ENCODE measurements at places on chromosomes 6 and 20.

DNA sequence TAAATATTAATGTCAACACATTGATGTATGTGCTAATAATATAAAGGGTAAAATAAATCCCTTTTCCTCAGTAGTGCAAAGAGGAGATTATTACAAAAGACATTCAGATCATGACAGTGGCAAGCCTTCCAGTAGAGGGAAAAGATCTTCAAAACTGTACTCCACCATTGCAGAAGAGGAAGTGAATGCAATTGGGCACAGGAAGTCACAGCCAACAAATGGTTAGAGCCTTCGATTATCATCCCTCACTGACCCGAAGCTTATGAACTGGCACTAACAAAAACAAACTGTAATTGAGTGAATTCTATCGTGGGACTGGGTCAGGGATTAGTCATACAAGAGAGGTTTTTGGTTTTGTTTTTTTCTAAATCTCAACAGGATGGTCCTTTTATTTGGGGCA lies 39.3 kb upstream of the SCGN start:
- no peak for DNase-seq

DNA sequence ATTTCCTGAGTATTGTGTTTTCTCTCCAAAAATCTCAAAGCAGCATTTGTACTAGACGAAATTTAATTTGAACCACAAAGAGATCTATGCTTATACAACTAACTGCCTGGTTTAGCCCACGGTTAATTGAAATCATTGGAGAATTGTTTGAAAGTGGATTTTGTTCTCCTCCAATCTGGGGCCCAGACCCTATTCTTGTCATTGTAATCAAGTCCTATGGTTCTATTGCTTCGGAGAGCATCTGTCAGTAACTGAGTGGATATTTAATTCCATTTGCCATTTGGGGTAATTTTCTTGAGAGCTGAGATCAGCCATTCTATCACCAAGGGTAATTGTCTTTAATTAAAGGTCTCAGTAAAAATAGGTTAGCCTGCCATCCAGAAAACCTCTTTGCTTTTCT lies 117.0 kb upstream of the KCNG1 start:
- no peak for DNase-seq

DNA sequence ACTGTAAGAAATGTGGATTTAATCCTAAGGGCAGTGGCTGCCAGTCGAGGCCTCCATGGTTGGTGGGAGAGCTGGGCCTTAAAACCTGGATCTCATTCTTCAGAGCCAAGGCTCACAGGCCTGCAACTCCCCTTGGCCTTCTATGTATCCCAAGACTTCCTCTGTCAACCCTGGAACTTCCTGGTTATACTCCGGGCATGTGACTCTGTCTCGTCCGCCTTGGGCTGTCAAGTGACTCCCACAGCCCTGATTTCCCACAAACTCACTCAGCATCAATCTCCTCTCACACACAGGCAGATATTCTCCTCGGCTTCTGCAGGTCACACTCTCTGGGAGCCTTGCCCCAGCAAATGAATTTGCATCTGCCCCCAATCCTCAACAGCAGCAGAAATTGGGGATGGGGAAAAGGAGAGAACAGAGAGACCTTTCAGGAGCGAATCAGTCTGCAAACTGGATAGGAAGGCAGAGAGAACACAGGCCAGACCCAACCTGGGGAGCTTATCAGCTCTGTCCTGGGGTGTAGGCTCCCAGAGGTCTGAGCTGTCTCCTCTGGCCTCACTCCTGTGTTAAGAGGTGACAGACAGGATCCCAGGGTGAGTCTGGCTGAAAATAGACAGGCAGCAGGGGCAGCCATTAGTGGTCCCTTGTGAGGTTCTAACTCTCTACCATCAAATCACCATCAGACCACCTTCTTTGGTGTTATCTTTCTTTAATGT lies 30.4 kb upstream of the PREX1 start:
- no peak for DNase-seq

DNA sequence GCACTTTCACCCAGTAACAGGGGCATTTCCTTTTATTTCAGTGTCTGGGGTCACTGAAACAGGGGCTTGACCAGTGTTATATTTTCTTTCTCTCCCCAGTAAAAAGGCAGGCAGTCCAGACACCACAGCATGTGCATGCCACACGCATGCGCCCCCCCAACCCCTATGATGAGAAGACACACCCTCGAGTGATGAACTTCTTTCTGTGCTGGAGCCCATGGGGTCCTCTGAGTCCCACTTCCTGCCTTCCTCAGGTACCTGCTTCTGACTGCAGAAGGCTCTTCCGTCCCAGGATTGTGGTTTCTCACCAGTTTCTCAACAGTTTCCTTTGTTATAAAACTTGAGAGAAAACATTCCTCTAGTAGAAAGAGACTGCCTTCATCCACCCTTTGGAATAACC lies 45.7 kb upstream of the TMEM181 start:
- DNase-seq = no peak

DNA sequence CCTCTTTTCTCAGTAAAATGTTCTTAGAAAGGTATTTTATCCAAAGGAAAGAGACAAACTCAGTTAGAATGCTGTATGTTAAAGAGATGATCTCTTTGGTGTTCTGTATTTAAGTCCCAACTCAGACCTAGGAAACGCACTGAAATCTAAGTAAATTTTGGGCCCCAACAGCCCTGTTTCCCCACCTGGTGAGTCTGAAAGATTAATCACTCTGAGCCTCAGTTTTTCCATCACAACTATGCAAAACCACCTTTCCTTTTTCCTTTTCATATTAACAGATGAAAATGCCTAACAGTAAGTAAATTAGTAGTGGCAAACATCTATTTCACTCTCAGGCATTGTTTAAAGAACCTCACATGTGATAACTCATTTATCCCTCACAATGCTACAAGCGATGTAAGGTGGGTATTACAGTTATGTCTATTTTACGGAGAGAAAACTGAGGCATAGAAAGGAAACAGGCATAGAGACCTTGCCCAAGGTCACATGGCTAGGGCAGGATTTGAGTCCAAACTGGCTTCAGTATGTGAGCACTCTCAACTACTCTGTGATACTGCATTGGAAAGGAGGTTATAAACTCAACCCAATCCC lies 36.0 kb upstream of the FAM83C start:
- no peak for DNase-seq

DNA sequence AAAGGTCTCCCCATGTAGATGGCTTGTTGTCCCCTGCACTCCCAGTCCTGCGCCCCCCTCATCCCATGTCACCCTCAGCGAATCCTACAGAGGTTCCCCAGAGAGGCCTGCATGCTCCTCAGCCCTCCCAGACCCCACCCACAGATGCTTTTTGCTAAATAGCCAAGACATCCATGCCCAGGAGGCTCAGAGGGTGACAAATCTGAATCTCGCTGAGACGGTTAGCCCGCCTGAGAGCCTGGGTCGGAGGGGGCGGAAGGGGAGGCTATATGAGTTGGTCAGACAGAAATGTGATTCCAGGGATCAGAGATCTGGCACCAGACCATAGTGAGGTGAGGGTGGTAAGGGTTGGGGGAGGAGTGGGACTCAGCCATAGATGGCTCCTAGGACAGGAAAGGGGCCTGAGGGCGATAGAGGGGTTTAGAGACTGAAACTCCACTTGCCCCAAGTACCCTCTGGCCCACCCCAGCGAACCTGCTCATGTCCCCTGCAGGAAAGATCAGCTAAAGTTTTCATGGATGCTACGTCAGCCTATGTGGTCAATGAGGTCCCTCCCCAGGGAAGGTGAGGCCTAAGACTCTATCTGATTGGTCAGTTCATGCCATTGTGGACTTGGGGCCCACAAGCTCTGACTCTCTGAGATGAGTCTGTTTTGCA lies 33.2 kb downstream of the TFEB start:
- no peak for DNase-seq

- DNase-seq = no peak
Observed at GRCh38 chr20:19015351-19016139, 196.9 kb upstream of the SLC24A3 start.

DNA sequence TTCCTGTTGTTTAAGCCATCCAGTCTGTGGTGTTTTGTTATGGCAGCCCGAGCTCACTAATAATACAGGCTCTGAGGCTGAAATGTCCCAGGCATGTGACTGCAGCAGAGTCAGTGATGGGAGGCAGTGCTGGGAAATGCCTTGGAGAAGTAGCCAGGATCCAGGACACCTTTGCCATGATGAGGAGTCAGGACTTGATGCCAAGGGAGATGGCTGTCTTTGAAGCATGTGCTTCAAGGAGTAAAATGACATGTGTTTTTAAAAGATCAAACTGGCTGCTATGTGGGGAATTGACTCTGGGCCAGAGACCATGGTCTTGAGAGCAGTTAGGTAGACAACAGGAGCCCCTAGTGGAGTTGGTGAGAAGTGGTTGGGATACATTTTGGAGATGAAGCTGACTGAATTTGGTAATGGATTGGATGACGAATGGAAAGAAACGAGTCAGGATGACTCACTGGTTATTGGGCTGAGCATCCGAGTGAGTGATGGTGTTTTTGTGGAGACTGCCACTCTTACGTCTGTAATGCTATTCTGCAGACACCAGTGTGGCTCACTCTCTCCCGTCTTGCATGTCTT lies 322.2 kb downstream of the PLCB1 start:
- DNase-seq = no peak

DNA sequence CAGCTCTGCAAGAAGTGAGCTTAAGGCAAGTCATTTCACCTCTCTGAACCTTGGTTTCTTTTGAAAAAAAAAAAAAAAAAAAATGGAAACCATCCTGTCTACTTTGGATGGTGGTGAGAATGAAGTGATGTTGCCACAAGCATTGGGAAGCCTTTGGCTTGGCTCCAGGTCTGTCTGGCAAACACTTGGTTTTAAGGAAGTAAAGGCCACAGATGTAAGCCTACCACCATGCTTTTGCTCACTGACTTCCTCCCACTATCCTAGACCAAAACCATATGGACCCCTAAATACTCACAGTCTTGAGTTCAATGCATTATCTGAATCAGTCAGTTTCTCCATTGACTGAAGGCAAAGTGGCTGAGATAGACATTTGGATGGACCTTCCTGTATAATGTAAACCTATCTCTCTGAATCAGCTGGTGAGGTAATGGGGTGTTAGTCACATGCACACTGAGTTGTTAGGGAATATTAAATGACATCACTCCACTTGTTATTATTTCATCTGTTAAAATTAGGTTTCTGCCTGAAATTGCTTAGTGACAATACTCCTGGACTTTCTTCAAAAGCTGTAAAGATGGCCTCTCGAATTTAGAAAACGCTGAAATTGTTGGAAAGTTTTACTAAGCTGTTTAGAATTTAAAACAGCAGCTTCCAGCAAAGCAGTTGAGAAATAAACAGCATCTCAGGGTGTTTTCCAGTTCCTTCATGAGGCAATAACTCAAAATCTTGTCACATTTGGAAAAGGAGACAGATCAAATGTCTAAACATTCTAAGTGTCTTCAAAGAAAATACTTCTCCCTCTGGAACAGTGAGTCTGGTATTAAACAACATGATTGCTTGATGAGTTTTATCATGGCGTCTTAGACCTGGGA lies 833.5 kb downstream of the DHX35 start:
- no peak for DNase-seq

DNA sequence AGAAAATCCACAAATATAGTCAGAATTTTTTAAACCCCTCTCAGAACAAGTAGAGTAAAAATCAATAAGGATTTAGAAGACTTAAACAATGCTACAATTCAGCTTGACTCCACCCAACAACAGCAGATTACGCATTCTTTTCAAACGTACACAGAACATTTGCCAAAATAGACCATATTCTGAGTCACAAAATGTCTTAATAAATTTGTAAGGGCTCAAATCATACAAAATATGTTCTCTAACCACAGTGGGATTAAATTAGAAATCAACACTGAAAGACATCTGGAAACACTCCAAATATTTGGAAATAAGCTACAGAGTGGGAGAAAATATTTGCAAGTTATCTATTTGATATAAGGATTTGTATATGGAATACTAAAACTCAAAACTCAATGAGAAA lies 164.2 kb upstream of the AKAP12 start:
- no peak for DNase-seq

DNA sequence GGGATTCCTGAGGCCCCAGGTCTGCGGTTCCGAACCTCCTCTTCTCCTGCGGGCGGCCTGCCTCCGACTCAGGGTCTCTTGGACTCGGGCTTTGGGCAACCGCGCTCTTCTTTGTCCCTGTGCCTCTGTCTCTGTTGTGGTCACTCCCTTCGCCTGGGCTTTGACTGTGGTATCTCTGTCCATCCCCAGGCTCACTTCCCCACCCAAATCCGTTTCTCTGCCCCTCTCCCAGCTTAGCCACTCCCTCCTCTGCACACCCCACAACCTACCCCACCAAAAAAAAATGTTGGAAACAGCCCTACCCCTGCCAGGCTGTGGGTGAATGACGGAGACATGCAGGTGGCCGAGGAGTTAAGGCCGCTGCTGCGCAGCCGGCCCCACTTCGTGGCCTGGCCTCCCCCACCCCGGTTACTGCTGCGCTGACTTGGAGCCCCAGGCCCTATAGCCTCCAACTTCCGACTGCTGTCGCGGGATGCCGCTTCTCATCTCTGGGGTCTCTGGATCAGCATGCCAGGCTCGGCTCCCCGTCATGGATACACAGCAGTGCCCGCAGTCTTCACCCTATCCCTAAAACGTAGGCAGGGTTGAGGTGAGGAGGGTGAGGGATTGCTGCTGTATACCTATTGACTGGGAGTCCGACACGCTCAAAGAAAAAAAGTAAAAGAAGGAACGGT lies 2.7 kb upstream of the MAFB start:
- DNase-seq = no peak

GRCh38 chr6:4346659-4347333 lies 211.4 kb upstream of the ECI2 start:
- no peak for DNase-seq

DNA sequence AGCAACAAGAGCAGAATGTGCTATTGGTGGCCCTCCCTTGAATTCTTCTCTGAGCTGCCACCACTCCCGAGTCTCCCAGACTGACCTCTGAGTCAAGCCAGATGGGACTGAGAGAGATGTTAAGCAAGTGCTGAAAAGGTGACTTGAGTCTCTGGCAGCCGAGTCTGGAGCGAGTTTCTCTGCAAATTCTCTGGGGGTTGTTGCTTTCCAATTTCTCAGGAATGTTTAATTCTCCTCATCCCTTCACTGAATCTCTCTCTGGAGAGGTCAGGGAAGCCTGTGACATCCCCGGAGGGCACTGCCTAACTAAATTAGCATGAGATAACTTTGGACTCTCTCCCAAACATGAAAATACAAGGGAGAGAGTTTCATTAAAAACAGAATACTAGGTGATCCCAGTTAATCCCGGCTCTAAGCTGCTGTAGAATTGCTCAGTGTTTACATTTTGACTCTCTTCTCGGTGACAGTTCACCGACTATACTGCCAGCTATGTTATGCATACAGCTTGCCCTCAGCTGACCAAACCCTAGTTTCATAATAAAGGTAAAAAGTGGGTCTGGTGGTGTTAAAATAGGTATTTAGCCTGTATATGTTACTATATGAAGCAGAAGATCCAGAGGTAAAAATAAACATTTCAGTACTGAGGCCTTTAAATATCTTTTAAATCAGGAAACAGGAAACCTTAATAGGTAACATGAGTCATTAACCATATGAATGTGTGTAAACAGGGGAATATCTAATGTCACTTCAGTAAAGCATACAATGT lies 157.9 kb downstream of the FOXC1 start:
- DNase-seq = no peak

DNA sequence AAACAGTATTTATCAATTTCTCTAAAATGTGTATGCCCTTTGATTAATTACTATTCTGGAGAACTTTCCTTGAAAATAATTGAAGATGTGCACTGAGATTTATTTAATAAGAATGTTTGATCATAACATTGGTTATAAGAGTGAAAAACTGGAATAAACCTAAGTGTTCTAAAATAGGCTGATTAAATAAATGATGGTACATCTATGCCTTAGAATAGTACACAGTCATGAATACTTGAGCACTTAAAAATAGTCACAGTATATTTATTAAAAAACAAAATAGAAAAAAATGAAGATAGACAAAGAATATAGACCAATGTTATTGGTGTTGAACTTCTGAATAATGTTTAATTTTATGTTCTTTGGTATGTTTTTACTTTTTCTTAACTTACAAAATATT lies 93.0 kb downstream of the ZNF217 start:
- no peak for DNase-seq

- DNase-seq = no peak
Observed at GRCh38 chr6:35541836-35542235, 29.1 kb upstream of the TULP1 start.
